Stimulated activated CD8-positive, alpha-beta memory T cell treated with anti-CD3 and anti-CD28 coated beads, Interleukin-7, amount 100 ng/mL, for 24 hours (primary cell): ENCODE measurements at places on chromosomes 4 and X.

- DNase-seq, result no peak
Measured at GRCh38 chr4:68369142-68369805, 19.4 kb upstream of the YTHDC1 start.

- no peak for DNase-seq
Measured at GRCh38 chr4:107148904-107149303, 112.8 kb upstream of the DKK2 start.

DNA sequence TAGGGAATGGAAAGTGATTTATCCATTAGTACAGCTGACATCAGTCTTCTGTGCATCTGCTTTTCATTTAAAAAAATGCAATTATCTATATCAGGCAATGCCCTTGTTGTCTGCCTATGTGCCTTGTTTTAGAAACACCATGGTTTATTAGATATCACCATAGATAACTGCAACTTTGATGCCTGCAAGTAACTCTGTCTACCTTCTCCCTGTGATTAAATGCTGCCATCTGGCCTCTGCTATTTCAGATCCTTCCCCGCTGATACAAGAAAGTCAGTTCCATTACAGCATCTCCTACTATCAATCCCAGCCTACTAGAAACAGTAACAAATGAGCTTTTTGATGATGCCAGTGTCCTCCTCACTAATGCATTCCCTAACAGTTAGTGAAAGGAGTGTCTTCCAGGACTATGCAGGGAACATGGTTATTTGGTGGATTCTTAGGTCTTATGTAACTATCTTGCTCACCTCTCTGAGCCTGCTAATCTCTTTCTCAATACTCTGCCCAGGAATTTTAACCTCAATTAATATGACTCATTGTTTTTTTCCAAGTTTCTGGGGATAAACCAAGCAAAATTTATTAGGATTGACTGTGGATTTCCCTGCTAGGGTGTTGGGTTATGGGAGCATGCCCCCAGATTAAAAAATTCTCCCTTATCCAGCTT lies 444.9 kb downstream of the RAPGEF2 start:
- no peak for DNase-seq

- no peak for DNase-seq
Measured at GRCh38 chrX:11562570-11562969, 103.2 kb downstream of the ARHGAP6 start.

DNA sequence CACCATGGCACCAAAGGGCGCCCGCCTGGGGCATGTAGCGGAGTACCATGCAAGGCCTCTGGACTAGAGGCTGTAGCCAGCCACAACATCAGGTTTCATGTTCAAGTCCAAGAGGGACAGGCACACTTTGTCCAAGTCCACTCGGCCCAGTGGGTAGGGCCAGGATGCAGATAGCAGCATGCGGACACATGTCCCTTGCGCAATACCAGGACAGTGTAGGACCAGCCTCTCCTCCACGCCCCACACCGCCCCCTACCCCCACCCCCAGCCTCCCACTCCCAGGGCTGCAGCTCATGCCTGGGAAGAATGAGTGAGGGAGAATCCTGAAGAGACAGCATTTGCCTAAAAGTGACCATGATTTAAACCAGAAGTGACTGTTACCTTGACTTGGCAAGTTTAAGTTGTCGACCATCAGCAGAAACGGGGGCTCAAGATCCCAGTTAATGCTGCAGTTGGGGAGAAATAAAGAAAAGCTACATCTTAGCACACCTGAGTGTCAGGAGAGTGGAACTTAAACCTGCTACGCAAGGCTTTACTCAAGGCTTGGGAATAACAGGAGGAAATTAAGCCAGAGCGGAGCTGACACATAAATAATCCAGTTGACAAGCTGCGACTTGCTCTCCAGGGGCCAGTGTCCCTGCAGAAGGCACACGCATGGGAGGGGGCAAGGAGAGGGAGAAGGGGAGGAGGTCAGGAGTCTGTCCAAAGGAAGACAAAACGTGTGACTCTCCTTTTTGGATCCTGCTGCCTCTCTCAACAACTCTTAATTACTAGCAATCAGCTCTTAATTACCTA lies 221.7 kb downstream of the BCOR start:
- no peak for DNase-seq

- DNase-seq, result no peak
Measured at GRCh38 chr4:40622913-40623312, 6.8 kb downstream of the RBM47 start.

DNA sequence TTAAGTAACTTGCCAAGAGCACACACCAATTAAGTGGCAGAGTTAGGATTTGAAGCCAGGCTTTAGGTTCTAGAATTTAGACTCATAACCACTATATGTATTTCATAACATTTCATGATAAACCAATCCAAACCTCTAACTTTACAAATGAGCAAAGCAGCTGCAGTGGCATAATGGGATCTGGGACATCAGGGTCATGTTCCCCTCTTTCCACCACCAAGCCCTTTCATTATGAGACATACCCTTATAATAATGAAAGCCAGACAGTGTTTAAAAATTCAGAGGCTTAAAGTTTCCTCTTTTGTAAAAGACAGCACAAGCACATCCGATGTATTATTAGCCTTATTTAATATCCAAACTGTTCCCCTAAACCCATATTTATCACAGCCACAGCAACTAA lies 28.3 kb upstream of the AMELX start:
- DNase-seq, result no peak

GRCh38 chr4:153327247-153327646 lies 17.2 kb upstream of the MND1 start:
- no peak for DNase-seq

- DNase-seq, result no peak
Measured at GRCh38 chr4:84977396-84977795, 10.9 kb upstream of the WDFY3 start.

DNA sequence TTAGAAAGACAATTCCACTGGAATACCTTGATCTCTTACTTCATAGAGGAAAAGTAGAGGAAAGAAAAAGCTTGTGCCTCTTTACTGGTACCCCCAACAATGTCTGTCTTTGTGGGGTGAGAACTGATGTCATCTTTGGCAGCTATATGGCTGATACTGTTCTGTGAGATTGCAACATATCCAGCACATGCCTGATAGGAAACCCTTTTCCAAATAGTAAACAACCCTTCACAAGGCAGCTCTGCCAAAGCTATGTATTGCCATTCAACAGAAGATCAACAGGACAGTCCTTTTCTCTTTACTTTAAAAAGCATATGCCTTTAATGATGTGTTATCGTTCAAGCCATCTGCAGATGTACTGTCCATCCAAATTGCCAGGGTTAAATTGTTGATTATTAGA lies 105.9 kb downstream of the IL1RAPL1 start:
- DNase-seq, result no peak

- no peak for DNase-seq
Measured at GRCh38 chr4:180696460-180697092, 1546.6 kb upstream of the TENM3 start.

- no peak for DNase-seq
Measured at GRCh38 chrX:64977830-64978229, 1.6 kb upstream of the ZC4H2 start.

GRCh38 chr4:6331018-6331417 lies 61.4 kb downstream of the WFS1 start:
- DNase-seq, result no peak

GRCh38 chrX:9390121-9390520 lies 74.7 kb upstream of the TBL1X start:
- no peak for DNase-seq
